ENCODE measurements at places on chromosomes 6 and 20. TPM values are rescaled to one million over a fixed set of nuclear protein-coding genes. Genes with fewer than 3 reads are reported as not detected.

The KIZ gene
- total RNA-seq, result 15.0 TPM

The LPA gene
- total RNA-seq, result not detected

The LY86 gene
- total RNA-seq, result not detected

The TSHZ2 gene
- 2.3 TPM for total RNA-seq

The NRN1 gene
- 39.6 TPM for total RNA-seq

The LPIN3 gene
- 20.1 TPM for total RNA-seq

The FAM209B gene
- total RNA-seq, result 0.56 TPM

The CLPSL2 gene
- not detected for total RNA-seq

DNA sequence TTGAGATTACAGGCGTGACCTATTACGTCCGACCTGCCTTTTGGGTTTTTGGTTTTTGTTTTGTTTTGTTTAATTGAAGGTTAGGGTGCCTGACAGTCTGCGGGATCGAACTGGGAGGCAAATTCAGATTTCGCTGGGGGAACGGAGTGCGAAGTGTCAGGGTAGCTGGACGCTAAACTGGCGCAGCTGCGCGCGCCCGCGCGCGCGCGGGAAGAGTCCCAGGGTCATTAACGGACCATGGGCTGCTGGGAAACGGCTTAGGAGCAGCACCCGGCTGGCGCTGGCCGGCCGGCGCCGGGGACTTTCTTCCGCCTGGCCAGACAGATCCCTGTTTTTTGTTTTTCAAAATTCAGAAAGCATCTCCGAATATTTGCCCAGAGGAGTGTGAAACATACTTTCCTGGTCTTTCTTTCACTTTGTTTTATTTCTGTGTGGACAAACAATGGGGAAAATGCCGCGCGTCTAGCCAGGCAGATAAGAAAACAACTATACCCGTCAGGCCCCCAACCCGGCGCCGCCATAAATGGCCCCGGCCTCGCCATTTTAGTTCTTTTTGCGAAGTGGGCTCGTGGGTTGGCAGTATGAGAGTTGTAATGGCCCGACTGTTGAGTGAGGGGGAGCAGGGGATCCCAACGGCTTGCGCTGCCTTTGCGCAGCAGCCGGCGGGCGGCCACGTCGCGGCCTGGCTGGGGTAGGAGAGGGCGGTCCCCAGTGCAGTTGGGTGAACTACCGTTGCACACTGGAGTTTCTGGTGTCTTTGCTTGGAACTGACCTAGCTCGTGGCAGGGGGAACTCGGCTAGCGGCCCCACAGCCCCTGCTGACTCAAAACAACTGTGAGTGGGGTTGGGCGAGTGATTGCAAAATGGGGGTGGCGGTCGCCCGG, 7.1 kb downstream of the HSPA1B start:
- DNase-seq, result peak; percentile 72

- DNase-seq, result no peak
Observed at GRCh38 chr6:165649166-165650137, 13.6 kb downstream of the PDE10A start.

DNA sequence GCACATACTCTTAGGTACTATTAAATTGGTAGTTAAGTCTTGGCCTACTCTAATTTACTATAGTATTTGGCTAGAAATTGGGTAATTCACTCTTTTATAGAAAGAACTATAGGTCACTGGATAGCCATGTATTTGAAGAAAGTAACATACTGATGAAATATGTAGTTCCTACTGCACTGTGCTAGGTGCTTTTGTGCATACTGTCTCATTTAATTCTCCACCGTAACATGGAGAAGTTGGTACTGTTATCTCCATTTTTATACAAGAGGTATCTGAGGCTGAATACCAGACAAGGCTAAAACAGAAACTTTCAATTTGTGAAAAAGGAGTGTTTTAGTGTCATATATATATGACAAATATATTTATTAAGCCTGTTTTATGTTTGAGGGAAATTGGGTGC, 29.8 kb downstream of the AFDN start:
- no peak for DNase-seq

DNA sequence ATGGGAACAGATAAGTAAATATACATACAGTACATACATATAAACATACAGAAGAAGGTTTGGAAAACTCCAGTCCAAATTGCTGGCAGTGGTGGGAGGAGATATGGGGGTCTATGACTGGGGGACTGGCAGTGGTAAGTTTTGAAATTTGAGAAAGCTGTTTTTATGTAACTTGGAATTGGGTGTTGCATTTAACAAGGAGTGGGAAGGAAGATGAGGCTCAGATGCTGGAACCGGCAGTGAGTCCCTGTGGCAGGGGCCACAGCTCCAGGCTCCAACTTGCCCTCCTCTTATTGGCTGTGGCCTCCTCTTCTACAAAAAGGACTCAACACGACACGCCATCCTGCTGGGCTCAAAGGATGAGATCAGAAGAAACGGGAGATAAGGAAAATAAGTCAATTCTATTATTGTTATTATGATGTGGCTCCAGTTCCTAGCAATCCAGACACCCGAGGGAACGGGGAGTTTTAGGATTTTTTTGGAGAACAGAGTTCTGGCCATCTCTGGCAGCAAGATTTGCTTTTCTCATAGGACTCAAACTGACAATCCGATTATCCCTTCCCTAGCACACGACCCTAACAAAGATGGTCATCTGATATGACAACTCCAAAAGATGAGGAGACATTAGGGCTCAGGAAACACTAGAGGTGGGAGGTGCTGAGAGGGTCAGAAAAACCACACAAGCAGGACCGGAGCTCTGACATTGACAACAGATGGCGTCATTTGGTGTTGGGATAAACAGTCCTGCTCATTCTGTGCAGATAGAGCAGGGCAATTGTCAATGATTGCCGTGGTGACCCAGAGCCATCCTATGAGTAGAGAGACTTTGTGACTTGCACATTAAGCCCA, 6.0 kb upstream of the TGM2 start:
- no peak for DNase-seq

- DNase-seq, result no peak
Observed at GRCh38 chr6:33160096-33160495, 32.2 kb downstream of the COL11A2 start.

DNA sequence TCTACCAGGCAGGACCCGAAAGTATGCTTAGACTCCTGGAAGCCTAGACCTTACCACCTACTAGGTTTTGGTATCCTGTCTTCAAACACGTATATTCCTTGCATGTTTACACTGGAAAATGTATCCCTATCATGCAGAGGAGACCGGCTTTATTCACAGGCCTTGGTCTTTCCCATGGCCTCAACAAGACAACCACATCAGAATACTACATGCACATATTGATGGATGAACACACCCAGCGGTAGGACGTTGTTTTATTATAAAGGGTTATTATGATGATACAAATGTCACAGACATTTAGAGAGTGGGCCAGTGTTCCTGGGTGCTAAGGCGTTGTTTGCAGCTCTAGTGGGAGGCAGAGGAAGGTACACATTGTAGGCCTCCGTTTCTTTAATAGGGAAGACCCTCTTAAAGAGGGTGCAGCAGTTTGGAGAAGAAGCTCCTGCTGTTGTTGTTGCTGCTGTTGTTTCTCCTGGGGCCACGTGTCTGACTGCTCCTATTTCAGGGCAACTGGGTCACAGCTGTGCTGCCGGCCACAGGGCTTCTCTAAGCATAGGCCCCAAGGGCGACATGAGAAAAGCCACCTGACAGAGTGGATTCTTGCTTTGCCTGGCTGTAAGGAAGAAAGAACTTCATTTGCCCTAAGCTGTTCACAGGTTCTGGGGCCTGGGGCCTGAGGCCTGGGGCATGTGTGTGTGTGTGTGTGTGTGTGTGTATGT, 98.3 kb upstream of the SASH1 start:
- DNase-seq, result no peak

DNA sequence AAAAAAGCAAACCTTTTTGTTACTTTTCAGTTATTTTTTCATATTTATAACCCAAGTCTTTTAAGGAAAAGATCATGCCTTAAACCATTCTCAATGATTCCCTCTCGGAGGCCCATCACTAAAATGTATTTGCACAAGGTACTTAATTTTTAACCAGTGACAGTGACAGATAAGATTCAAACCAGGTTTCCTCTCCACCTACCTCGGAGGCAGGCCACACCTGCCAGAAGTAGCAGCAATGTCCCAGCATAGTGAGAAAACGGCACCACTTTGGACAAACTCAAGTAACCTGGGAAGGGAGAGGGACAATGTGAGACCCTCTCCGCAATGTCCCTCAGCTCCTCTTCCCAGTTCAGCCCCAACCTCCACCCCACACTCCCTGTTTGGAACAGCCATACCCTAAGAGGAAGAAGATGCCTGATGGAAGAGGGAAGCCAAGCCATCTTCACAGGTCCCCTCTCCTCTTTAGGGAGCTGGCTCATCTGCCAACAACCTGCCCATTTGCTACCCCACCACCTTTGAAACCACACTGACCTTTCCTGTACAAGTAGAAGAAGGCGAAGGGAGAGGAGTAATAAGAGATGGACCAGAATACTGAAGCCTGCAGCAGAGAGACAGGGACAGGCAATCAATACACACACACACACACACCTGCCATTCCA, 2.3 kb downstream of the ABHD16A start:
- DNase-seq, result no peak

DNA sequence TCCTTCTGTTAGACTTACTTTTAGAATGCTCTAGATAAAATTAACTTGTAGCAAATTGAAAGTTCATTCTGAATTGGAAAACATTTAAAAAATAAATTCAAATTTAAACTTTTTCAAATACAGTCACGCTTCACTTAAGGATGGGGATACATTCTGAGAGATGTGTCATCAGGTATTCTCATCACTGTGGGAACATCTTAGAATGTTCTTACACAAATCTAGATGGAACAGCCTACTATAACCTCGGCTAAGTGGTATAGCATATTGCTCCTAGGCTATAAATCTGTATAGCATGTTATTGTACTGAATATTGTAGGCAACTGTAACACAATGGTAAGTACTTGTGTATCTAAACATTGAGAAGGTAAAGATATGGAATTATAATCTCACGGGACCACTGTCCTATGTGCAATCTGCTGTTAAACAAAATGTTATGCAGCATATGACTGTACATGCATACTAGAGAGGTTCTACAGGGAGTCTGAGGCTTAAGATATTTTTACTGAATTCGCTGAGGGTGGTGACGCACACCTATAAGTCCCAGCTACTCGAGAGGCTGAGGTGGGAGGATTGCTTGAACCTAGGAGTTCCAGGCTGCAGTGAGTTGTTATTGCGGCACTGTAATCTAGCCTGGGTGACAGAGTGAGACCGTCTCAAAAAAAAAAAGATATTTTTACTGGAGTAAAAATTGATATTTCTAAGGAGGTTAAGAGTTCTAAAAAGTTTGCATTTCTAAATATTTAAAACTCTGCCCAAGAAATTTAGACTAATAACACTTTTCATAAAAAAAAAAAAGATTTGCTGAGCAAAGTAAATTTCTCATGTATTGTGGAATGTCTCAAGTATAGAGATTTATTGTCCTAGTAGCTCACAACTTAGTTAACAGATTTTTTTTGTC, 87.3 kb upstream of the TULP1 start:
- DNase-seq, result no peak

GRCh38 chr20:46626758-46627157, 24.5 kb downstream of the SLC13A3 start:
- DNase-seq, result no peak

- no peak for DNase-seq
Observed at GRCh38 chr6:2891768-2892170, 11.3 kb downstream of the SERPINB9 start.

DNA sequence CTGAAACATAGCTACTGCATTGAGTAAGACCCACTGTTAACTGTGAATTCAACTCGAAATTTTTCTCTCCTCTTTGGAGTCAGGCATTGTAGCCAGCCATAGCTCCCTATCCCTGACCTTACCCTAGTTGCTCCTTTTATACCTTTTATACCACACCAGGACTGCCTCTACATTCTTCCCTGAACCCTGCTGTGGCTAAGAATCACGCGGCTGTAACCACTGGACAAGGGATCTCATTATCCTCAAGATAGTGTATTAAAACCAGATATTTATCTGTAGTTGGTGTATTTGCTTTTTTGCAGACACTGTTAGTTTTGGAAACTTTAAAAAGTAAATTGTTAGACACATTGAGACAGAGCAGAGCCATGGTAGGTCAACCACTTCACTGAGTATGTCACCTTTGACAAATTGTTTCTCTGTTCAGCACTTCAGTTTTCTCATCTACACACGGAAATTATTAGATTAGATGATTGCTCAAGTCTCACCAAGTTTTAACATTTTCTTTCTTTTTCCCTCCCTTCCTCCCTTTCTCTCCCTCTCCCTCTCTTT, 171.9 kb upstream of the PRND start:
- no peak for DNase-seq

GRCh38 chr6:149045404-149045803, 272.1 kb upstream of the TAB2 start:
- DNase-seq, result no peak

DNA sequence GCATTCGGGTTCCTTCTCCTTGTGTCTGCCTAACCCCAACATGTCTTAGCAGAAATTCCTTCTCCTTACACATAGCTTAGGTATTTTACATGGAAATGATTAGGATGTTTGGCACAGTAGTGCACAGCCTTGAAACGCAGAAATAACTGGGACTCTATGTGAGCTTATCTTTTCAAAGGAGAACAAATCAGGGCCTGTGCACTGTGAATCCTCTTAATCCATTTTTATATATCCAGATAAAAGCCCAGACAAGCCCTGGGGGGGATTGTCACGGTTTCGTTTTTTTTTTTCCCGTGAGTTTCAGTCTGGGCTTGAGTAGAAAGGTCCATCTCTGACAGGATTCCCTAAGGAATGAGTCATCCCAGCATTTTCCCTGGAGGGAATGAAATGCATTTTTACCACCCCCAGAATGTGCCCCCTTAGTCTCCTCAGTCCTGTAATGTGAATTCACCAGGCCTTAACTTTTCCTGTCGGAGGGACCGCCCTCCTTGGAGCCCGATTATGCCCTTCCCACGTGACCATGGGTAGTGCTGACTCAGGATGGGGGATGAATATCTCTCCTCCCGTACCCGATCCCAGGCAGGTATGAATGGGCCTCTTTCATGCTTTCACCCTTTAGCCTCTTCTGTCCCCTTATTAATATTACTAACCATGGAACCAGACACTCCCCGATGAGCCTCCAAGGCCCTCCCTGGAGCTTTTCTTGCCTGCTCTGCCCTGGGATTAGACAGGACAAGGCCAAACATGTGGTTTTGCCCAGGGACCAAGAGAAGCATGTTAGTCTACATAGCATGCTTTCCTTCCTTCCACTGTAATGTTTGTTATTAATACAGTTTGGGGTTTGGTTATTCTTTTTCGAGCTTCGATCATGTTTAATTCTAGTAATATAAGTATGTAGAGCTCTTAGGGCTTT, 23.9 kb upstream of the NAA20 start:
- DNase-seq, result no peak

DNA sequence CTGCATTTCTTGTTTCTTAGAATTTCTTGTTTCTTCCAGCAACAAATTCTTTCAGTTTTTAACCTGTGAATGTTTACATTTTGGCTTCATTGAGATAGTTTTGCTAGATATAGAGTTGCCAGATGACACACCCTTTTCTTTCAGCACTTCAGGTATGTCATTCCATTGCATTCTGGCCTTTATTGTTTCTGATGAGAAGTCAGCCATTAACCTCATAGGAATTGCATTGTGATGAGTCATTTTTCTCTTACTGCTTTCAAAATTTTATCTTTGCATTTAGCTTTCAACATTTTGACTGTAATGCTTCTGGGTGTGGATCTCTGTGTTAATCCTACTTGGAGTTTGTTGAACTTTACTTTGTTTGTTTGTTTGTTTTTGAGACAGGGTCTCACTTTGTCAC, 440.3 kb upstream of the HS3ST5 start:
- no peak for DNase-seq
